Stimulated activated CD4-positive, alpha-beta T cell treated with anti-CD3 and anti-CD28 coated beads, Interleukin-15, amount 100 ng/mL, for 48 hours (primary cell): ENCODE measurements at places on chromosomes 5 and 9.

GRCh38 chr5:172979778-172980177 is 3.8 kb upstream of the ATP6V0E1 start:
- no peak for DNase-seq

DNA sequence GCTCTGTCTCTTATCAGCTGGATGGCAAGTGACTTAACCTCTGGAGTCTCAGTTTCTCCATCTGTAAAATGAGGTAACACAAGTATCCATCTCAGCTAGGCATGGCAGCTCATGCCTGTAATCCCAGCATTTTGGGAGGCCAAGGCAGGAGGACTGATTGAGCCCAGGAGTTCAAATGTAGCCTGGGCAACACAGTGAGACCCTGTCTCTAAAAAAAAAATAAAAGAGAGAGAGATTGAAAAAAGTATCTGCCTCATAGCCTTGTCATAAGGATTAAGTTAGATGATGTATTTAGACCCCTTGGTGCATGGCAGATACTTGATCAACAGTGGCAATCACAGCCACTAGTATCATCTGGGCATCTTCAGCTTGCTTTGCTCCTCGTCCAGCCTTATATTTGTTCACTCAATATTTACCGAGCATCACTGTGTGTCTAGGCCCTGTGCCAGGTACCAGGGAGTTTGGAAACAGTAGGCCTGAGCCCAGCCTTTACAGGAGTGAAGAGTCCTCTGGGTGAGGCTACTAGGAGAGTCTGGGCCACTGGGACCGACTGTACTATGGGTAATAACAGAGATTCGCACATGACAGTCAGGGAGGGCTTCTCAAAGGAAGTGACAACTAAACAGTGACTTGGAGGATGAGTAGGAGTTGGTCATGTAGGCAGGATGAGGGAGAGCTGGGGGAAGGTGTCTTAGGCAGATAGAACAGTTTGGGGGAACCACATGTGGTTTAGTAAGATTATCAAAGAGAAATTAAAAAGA is 34.2 kb downstream of the CORO2A start:
- no peak for DNase-seq

DNA sequence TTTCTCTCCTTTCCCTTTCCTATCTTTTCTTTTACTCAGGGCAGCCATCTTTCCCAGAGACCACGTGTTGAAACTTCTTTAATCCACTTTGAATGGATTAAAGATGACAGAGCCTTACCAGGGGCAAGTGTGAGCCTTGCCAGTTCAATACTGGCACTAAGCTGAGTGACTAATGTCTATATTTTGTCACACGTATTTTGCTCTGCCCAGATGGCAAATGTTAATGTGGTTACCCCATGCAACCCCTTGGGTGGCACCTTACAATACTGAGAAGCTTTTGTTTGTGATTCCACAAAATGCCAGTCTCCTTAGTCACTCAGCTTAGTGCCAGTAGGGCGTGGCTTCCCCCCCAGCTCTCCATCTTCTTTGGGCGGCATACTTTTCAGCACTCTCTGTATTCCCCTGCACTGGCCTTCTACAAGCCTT is 24.8 kb downstream of the ANXA1 start:
- DNase-seq: no peak

DNA sequence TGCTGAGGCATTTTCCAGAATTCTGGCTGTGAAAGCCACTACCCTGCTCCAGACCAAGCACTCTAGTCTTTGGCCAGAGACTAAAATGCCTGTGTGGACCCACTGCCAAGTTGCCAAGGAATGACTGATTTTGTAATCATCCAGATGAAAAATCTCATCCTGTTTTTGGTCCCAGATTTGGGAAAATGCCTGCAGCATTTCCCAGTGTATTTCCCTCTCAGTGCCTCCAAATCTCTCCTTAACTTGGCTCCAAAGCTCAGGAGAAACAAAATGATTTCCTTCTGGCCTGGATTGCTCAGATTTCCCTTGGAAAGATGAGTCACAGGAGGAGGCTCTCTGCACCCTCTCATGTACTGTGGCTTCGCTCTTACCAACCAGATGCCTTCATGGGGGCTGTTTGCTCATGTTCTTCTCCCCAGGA is 335.2 kb upstream of the TARS1 start:
- DNase-seq: no peak

DNA sequence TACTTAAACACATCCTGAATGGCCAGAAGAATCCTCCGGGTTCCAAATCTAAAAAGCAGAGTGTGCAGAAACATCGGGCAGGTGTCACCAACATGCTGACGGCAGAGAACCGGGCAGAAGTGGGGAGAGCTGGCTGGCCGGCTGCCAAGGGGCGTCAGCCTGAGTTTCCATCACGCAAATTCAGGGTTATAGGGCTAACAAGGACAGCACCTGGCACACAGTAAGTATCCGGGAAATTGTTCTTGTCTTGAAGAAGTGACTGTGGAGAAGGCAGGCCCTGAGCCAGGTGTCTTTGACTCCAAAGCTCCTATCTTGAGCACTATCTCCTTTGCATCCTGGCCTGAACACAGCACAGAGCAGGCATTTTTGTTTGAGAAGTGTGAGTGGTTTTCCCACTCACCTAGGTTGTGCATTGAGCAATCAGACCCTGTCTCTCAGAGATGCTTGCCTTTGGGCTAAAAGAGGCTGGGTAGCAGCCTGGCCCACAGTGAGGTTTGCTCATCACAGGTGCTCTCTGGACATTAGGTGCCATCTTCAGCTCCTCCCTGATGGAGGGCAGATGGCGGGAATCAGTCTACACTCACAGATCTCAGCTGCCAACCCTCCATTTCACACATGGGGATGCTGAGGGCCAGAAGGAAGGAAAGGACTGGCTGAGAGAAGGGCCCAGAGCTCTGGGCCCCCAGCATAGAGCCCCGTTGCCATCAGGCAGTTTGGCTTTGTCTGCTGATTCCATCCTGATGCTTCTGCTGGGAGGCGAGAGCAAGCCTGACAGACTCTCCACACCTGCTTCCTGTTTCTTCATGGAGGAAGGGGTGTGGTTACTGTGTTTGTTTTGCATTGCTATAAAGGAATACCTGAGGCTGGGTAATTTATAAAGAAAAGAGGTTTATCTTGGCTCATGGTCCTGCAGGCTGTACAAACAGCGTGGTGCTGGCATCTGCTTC is 52.8 kb downstream of the WHRN start:
- DNase-seq: no peak

DNA sequence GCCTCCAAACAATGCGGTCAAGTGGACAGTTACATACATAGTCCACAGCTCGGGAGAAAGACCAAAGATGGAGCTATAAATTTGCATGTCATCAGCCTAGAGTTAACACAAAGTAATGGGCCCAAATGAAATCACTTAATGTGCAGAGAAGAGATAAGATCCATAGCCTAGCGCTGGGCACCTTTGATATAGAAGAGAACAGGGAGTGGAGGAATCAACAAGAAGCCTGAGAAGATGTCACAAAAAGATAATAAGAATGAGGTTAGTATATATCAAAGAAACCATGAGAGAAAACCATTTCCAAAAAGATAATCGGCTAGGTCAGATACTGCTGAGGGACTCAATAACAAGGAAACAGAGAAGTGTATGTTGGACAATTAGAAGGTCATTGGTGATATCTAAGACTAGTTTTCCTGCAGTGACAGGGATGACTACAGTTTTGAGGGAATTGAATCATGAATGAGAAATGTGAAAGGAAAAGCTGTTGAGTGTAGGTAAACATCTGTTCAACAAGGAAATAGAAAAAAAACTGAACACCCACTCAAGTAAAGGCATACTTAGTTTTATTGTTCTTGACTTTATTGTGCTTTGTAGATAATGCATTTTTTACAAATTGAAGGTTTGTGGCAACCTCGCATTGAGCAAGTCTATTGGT is 68.7 kb upstream of the CDH6 start:
- DNase-seq: no peak

GRCh38 chr9:129832982-129833381 is 2.1 kb downstream of the C9orf78 start:
- no peak for DNase-seq

DNA sequence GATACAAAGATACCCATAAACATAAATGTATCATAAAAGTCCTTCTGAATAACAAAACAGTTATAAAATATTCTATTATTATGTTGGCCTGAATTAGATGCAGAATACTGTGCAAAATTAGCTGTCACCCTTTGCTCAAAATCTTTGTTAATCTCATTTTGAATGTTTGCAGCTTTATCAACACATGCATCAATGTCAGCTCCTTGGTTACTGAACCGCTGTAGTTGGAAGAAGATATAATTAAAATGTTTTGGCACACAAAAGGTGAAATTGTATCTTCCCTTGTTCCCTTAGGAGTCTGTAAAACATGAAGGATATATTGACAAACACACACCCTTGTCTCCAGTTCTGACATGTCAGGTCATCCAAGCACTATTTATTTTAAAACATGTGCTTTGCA is 146.3 kb upstream of the POU5F2 start:
- no peak for DNase-seq

DNA sequence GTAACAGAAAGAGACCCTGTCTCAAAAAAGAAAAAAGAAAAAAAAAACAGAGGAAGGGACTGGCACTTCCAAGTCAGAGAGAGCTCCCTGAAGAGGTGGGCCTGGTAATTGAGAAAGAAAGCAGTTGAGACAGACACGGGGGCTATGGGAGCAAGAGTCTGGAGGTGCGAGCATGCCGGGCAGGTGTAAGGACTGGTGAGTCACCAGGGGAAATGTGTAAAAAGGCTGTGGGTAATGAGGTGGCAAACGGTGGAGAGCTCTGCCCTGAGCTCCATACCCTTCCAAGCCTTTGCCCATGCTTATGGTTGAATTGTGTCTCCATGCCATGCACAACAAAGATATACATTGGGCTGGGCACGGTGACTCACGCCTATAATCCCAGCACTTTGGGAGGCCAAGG is 18.0 kb upstream of the JADE2 start:
- no peak for DNase-seq

GRCh38 chr9:126336736-126337325 is 10.2 kb downstream of the MVB12B start:
- no peak for DNase-seq

- no peak for DNase-seq
These were observed 295.3 kb upstream of the TNC start for GRCh38 chr9:115413304-115413703.

- DNase-seq: no peak
These were observed 567.2 kb downstream of the PTPRD start for GRCh38 chr9:10045598-10045997.

DNA sequence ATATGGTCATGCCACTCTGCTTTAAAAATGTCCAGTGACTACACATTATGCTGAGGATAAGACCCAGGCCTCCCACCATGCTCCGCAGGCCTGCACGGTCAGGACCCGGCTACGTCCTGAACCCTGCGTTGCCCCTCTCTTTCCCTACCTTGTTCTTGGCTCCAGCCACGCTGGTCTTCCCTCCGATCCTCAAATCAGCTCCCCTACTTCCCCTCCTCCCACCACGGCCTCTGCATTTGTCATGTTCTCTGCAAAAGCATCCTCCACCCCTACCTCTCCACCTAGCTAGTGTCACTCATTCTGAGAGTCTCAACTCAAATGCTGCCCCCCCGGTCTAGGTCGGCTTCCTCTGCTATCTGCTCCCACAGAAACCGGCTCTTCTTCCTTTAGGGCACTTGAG is 11.2 kb downstream of the GPX3 start:
- DNase-seq: no peak

DNA sequence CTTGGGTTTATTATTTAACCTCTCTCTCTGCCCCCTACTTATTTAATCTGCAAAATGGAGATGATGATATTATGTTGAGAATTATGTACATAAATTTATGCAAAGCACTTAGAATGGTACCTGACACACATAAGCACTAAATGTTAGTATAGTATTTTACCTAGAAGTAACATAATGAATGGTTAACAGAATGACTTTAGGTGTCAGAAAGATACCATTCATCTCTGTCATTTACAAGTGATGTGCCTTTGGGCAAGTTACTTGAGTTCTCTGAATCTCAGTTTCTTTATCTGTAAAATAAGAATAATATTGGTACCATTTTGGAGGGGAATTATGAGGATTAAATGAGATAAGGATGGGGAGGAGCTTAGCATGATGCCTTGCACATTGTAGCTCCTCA is 159.4 kb downstream of the PPP2R2B start:
- DNase-seq: no peak

DNA sequence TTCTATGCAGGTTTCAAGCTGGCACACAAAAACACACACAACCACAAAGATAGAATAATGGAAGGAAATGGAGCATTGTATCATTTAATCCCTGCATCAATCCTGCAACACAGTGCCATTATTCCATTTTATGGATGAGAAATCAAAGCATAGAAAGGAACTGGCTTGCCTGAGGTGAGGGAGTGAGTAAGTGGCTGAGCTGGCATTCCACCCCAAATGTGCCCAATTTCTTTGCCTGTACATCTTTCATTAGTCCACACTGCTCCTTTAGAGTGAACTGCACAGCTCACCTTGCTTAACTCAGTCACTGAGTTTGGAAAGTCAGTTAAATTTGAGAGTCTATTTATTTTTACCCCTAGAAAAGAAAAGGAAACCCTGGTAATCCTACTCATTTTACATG is 28.9 kb downstream of the ZNF366 start:
- DNase-seq: no peak

GRCh38 chr5:28329176-28329575 is 1290.8 kb upstream of the CDH9 start:
- no peak for DNase-seq

GRCh38 chr5:163978897-163979296 is 473.5 kb downstream of the MAT2B start:
- DNase-seq: no peak

DNA sequence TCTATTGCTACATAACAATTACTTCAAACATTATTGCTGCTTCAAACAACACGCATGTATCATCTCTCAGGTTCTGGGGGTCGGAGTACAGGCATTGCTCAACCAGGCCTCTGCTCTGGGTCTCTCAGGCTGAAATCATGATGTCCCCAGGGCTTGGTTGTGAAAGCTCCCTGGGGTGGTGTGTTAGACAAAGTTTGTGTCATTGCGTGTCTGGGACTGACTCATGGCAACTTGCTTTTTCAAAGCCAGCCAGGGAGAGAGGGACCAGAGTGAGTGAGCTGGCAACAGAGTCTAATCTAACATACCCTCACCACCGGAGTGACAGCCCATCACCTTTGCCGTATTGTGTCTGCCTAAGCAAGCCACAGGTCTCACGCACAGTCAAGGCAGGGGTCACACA is 259.2 kb upstream of the NFIL3 start:
- DNase-seq: no peak

DNA sequence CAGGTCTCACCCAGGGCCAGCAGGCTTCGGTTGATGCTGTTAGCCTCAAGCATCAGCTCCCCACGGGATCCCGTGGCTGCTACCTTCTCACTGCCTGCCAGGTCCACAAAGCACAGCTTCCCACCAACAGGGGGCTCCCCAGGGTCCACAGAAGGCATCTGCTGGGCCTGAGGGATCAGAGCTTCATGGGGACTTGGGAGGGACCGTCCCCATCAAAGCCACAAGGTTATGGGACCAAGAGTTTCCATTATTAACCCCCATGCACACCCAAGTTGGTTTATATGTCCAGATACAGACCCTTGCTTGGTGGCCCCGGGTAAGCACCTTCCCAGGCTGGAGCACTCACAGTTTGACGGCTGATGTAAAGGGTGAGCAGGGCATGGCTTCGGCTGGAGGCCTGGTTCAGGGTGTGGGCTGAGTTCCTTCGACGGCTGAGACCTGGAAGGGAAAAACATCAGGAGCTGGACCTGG is 3.0 kb downstream of the KIF12 start:
- DNase-seq: no peak
